ENCODE measurements at places on chromosomes 7 and 10. TPM values are rescaled to one million over a fixed set of nuclear protein-coding genes. Genes with fewer than 3 reads are reported as not detected.

GRCh38 chr7:77409739-77410547 is 6.2 kb downstream of the GSAP start:
- DNase-seq, result no peak

SLC35G1 gene
- total RNA-seq, result 5.6 TPM

GRCh38 chr7:129665013-129665401 is 53.5 kb downstream of the NRF1 start:
- DNase-seq, result no peak

DNA sequence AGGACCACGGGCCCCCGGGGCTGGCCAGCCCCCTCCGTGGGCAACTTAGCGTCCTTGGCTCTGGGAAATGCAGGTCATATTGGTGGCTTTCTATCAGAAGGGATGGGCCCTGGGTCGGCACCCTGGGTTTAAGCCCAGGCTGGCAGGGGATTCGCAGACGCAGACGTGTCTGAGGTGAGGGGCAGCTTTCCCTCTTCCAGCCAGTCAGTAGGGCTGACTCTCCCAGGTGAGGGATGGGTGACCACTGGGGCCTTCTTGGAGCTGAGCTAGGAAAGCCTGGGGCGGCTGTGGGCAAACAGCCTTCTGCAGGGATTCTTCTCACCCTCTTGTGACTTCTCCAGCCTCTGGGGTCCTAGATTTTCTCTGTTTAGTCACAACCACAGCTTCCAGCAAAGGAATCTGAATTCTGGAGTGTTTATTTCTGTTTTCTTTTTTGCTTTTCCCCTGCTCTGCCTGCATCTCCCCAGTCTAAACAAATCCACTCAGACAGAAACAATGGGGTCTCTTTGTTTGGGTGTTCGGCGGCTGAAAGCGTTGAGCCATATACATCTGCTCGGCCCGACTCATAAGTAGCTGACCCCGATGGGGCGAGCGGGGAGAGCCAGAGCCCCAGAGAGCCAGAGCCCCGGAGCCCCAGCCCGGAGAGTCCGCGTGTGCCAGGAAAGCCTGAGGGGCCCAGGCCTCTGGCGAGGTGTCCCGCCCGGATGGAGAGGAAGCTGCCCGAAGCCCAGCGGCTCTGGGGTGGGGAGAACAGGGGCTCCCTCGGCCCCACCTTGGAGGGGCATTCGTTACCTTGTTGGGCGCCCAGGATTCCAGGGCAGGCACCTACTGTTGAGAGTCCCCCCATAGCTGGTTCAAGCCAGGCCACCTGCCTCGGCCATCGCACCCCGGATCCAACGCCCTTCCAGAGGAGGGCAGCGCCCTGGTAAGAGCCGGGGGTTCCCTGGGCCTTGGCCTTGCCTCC is 2.0 kb downstream of the MNX1 start:
- DNase-seq, result no peak

- DNase-seq, result no peak
Observed at GRCh38 chr7:138980563-138981291, 462 bp downstream of the KIAA1549 start.

DNA sequence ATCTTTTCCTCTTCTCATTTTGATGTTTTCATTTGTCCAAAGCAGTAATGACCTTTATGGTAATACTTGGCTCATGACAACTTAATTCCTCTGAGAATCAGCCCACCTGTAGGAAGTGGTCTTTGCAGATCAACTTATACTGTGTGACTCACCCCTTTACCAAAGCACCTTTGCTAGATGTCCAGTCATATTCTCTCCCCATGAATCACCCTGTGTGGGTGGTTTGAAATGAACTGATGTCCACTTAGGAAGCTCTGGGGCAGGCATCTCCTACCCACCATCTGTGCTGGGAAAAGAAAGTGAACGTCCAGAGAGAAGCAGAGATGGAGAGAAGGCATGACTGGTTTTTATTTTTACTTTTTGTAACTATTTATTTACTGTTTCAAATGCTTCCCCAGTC is 410.3 kb downstream of the KIF20B start:
- DNase-seq, result no peak

GRCh38 chr10:58631715-58632114 is 119.0 kb downstream of the BICC1 start:
- DNase-seq, result no peak

- no peak for DNase-seq
Observed at GRCh38 chr7:114418117-114418516, 3.5 kb downstream of the FOXP2 start.
